ENCODE measurements at places on chromosomes 7 and 10.

DNA sequence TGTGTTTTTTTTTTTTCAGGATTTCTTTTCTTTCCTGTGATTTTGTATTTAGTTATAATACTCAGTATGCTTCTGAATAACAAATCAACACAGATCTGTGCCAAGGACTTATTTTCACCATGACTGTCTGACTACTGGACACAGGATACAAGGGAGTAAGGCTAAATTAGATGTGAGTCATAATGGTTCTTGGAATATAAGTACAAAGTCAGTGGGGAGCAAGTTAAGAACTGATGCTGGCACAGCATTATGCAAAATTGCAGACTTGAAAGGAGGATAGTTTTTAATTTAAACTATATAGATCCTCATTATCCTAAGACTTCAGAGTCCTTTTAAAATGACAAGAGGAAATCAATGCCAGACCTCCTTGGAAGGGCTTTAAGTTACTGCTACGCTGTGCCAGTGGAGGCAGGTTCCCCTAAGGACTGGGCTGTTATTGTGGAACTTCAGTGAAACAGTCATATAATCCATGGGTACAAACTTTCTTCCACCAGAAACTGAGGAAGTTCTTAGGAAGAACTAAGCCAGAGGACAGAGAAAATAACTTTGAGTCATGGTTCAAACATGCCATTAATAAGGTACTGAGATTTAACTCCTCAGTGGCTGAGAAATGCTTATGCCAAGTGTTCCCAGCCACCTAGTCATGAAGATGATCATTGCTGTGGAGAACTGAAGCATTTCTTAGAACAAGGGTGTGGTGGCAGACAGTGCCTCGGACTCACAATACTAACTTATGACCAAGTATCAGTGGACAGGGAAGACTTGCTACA is 531.2 kb downstream of the HTR7 start:
- no peak for DNase-seq

DNA sequence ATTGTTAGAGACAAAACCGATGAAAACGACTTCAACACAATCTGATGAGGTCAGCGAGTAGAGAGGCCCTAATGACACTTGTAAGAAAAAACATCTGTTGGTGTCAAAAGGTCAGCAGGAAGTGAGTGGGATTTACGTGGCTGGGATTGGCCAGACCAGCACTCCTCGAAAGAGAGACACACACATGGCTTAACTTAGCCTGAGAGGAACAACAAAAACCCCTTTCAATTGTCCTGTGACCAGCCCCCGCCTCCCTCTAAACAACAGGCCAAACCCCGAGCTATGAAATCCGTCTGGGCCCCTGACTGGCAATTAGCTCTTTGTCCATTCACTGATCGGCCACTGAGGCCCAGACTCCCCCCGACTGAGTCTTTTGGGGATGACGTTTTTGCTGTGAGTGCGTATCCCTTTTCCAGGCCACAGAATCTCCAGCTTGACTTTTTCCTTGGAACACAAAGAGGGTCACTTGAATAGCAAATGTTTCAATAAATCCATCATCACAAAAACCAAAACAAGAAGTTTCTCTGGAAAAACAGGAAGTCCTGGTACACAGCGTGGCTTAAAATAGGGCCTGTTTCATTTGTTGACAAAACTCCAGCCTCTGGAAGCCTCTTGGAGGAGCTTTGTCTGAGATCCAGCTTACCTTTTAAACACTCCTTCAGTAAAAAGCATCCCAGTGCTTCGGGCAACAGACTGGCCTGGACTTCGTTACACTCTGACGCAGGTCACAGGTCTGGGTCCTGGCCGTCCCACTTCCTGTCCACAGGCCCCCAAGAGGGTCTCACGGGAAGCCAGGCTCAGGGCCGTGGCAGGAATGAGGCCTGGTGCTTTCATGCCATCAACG is 103.0 kb downstream of the CTBP2 start:
- DNase-seq = no peak

GRCh38 chr10:5691786-5692185 is 7.1 kb downstream of the TASOR2 start:
- DNase-seq = no peak

DNA sequence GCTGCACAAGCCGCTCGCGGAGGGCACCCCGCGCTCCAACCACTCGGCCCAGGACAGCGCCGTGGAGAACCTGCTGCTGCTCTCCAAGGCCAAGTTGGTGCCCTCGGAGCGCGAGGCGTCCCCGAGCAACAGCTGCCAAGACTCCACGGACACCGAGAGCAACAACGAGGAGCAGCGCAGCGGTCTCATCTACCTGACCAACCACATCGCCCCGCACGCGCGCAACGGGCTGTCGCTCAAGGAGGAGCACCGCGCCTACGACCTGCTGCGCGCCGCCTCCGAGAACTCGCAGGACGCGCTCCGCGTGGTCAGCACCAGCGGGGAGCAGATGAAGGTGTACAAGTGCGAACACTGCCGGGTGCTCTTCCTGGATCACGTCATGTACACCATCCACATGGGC is 50.0 kb downstream of the FIGNL1 start:
- DNase-seq = no peak

GRCh38 chr10:1643161-1643907 is 94.0 kb downstream of the ADARB2 start:
- DNase-seq = no peak

DNA sequence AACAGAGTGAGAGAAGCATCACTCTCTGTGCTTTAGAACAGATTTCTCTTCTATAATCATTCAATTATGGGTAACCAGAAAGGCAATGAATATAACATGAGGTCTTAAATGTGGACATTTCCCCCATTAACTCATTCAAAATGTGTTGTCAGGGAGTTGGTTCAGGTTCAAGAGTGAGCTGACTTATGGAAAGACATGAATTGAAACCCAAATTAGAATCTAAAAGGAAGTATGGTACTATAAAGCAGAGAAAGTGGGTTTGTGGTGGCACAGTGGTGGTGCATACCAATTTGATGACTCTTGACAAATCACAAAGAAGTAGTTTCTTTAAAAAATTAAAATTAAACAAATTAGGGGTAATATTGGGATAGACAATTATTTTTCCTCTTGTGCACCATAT is 114.6 kb upstream of the MEOX2 start:
- DNase-seq = no peak

GRCh38 chr7:155662343-155663043 is 18.0 kb downstream of the RBM33 start:
- DNase-seq = no peak

- no peak for DNase-seq
Observed at GRCh38 chr7:128167042-128167701, 73.9 kb upstream of the LEP start.

DNA sequence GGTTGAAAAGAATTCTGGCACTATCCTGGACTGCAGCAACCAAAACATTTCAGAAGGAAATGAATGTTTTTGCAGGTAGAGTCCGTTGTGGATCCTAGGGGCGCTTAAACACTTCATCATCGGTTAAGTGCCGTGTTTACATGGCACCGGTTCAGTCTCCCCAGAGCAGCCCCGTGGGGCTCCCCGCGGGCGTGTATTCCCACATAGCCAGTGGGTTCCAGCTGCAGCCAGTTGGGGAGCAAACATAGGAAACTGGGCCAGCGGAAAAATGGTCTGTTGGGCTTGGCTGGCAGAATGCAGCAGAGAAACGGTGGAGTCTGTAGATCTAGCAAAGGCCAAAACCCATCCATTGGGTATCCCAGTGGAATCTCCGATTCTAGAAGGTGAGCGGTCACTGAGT is 113.0 kb upstream of the SH2B2 start:
- no peak for DNase-seq

DNA sequence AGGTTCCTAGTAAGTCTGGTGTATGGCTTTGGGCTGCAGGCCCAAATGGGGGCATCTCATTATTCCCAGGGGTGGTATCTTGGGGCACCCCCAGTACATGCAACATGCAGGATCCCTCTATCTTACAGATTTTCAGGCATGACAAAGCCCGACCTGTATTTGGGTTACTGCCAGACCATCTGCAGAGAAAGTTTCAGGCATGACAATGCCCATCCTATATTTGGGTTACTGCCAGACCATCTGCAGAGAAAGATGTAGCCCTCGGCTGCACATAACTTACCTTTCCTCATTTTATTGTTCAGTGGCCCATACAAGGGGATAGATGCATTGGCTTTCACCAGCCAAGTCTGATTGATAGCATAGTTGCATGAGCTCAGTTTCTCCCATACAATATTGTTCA is 112.2 kb upstream of the RAB18 start:
- DNase-seq = no peak

DNA sequence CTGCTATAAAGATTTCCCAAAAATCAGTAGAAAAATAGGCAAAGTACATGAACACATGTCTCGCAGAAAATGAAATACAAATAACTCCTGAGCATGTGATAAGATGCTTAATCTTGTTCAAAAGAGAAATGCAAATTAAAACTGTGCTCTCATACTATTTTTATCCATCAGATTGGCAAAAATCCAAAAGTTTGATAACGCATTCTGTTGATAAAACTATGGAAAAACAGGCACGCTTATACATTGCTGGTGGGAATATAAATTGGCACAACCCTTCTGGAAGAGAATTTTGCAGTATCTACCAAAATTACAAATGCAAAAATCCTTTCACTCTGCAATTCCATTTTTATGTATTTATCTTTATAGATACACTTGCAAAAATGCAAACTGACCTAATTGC is 315.0 kb downstream of the GRID1 start:
- DNase-seq = no peak

DNA sequence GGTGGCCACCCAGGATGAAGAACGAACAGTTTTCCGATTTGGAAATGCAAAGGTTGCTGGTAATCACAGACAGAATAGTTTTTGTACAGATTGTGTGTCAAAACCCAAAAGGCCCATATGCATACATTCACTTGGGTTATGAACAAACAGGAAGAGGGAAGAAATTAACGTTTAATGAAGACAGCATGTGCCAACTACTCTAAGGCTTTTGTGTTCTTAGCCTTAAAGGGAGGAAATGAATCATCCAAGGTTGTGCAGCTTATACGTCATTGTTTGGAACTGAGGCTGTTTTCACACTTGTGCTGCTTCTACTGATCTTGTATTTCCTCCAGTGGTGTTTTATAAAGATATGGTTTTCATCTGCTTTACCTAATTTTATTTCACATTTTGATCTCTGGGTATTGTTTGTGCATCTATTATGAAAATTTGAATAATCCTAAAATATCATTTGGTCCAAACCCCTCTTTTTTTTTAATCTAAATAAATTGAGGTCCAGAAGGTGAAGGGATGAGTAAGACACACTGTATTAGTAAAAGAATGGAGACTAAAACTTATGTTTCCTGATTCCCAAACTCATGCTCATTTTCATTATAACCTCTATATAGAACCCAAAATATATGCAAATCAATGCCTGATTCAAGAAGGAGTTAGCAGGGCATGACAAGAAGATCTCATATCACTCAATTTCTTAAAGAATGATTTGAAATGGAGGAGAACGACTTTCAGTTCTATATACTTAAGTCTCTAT is 373.1 kb downstream of the THSD7A start:
- DNase-seq = no peak

- DNase-seq = no peak
Observed at GRCh38 chr7:128743112-128743772, 4.1 kb downstream of the CALU start.

GRCh38 chr10:88114368-88114767 is 250.9 kb downstream of the PTEN start:
- DNase-seq = no peak

GRCh38 chr10:78178940-78179339 is 145.3 kb downstream of the RPS24 start:
- DNase-seq = no peak

DNA sequence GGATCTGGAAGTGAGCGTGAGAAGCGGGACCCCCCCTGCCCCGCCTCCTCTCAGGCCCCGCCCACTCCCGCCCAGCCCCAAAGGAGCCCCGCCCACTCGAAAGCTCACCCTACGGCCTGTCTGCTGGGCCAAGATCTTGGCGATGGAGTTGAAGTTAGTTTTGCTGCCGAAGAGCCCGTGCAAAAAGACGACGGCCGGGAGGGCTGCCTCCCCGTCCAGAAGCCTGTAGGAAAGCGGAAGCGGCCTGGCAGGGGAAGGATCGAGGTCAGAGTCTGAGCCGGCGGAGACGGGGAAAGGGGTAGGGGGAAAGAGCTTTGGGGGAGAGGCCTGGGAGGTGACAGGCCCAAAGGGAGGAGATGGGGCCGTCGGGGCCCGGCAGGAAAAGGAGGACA is 386 bp downstream of the ABHD11 start:
- peak; percentile 39 for DNase-seq

DNA sequence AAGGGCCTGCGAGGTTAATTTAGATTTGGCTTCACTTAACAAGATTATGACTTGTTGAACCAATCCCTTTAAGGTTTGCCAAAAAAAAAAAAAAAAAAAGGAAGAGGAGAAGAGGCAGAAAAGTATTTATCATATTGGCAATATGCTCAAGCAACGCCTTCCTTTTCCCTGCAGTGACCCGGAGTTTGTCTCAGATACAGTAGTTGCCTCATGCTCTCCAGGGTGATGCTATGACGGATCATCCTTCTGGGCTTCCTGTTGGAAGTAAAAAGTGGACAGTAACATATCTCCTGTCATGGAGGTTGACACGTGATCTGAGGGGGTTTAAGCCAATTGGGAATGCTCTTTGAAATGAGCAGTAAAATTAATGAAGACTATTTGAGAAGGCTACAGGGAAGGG is 117.3 kb downstream of the BMPER start:
- DNase-seq = no peak

DNA sequence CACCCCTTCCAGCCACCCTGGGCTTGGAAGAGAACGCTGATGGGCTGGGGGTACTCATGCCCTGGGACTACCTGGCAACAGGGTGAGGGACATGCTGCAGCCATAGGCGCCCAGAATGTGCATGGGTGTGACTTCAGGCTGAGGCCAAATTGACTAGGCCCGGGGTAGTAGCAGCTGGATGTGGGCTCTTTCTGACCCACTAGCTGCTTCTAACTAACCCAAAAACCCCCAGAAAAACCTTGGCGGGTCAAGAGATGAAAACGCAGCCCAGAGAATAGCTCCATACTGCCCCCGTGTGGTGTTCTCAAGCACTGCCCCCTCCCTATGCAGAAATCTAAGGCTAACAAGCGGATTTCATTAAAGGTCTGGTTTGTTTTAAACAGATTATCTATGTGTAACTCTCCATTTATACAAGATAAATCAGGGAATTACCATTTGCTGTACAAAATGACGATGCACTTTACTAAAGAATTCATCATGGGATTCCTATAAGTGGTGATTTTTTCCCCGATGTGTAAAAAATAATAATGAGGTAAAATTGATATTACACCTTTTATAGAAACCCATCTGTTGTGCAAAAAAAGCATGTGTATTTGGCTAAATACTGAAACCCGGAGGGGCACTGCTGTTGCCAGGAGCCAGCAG is 4.2 kb downstream of the SMARCD3 start:
- DNase-seq = peak; percentile 34

DNA sequence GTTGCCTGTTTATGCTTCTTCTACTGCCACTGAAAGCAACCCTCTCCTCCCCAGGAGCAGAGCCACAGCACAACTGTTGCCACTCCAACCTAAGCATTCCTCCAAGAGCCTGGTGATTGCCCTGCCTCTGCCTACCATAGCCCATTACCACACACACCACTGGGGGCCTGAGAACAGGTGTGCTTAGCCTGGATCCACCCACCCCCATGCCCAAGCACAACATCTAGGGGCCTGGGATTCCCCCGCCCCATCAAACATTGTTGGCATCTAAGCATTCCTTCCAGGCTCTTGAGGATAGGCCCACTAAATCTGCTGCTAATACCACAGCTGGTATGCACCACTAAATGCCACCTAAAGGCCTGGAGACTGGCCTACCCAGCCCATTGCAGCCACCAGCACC is 43.3 kb upstream of the ASAH2 start:
- DNase-seq = no peak

GRCh38 chr10:45371560-45371959 is 2.5 kb upstream of the ALOX5 start:
- DNase-seq = no peak
